ENCODE measurements at places on chromosomes 5 and 9.

GRCh38 chr5:110218981-110219380, 507.5 kb downstream of the TMEM232 start:
- DNase-seq: no peak

DNA sequence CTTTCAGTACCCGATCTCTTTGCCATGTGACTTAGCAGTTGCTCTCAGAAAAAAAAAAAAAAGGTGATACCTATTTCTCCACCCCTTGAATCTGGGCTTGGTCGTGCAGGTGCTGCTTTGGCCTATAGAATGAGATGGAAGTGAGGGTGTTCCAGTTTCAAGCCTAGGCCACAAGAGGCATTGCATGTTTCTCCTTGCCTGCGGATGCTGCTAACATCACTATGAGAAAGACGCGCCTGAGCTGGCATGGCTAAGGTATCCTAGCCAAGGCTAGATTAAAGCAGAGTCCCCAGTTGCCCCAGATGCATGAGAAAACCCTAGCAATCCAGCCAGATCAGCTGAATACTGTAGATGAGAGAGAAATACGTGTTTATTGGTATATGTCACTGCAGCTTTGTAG, 14.7 kb upstream of the CSF1R start:
- DNase-seq: no peak

DNA sequence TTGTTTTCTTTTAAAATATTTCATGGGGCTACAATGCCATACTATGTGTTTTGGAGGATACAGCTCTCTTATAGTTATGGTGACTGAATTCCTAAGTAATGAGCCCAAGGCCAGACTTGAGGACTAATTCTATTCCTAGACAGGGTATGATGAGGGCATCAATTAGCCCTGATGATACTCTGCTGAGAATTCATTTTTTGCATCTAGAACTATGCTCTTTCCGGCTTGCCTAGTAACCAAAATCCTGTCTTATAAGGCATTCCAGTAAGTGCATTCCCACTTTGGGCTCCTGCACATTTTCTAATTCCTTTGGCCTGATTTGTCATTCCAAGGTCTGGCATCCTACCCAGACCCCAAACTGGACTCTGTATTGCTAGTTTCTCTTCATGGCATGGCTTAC, 62.4 kb downstream of the MAT2B start:
- no peak for DNase-seq

GRCh38 chr5:14376789-14377188, 204.8 kb upstream of the OTULINL start:
- DNase-seq: no peak

- DNase-seq: no peak
Observed at GRCh38 chr9:84511651-84512050, 157.9 kb upstream of the NTRK2 start.

GRCh38 chr5:134115806-134116175, 1.3 kb downstream of the TCF7 start:
- DNase-seq: peak; percentile 59

Measured in NCI-H69 (cell line).